NCI-H2029 (cell line): ENCODE measurements at places on chromosomes 2 and 18.

DNA sequence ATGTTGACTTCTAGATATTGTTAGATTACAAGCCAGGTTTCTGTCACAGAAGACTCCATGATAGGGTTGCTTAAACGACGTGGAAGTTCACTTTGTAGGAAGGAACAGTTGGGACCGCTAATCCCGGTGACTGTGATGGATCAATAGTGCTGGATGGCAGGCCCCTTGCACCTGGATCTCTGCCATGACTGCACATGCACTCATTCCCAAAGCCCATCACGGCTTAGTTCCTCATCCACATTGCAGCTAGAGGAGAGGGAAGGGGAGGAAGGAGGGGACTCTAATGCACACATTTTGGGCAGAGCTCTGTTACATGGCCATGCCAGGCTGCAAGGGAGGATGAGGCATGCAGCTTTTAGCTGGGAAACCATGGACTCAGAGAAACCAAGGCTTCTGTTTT lies 773.7 kb upstream of the RAB6C start:
- no peak for DNase-seq

GRCh38 chr2:223995569-223995968 lies 38.3 kb downstream of the MRPL44 start:
- no peak for DNase-seq

DNA sequence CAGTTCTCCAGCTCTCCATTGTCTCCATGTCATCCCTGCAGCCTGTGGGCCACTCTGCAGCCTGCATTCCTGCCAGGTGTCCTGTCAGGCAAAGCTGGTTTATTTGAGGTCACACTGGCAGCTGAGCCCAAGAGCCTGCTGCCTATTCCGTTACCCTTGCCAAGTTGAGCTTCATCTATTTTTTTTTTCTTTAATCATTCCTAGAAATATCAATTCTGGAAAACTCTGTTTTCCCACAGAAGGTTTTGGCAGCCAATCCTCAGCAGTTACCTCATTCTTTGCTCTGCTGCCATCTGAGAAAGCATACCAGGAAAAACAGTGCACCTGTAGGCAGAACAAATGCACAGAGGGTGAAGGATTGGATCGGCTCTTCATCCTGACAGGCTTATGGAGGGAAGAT lies 411.0 kb upstream of the ACVR2A start:
- DNase-seq: peak; percentile 9

GRCh38 chr18:68997845-68998244 lies 200.0 kb downstream of the CCDC102B start:
- DNase-seq: no peak

- DNase-seq: no peak
Observed at GRCh38 chr2:238082151-238082550, 18.0 kb upstream of the ESPNL start.

- DNase-seq: peak; percentile 20
Observed at GRCh38 chr2:221518201-221518934, 53.7 kb downstream of the EPHA4 start.

- DNase-seq: no peak
Observed at GRCh38 chr2:224884188-224884587, 158.1 kb downstream of the DOCK10 start.
